ENCODE measurements at places on chromosomes 13 and 19.

GRCh38 chr13:32314271-32315237 is 609 bp downstream of the ZAR1L start:
- DNase-seq: no peak

DNA sequence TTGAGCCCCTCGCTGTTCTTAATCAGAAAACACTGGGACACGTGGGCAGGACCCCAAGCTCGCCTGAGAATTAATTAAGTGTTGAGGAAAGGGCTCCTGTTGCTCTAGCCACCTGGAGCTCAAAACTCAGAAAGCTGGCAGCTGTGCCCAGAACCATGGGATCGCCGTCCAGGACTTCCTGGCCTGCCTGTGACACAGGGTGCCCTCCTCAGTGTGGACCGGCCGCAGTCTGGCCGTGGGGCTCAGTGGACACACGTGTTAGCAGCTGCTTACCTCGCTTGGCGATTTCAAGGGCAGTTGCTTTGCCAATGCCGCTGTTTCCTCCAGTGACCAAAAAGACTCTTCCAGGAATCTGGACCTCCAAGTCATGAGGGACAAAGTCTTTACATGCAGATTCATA is 4.7 kb downstream of the DHRS12 start:
- DNase-seq: no peak

- peak; percentile 24 for DNase-seq
These were observed 6.0 kb downstream of the SYCE2 start for GRCh38 chr19:12913011-12913561.

GRCh38 chr19:1252221-1252820 is 3.9 kb downstream of the MIDN start:
- DNase-seq: peak; percentile 94

All from GM04504 (cell line).